ENCODE measurements at places on chromosomes 4 and X. TPM values are rescaled to one million over a fixed set of nuclear protein-coding genes. Genes with fewer than 3 reads are reported as not detected.

DNA sequence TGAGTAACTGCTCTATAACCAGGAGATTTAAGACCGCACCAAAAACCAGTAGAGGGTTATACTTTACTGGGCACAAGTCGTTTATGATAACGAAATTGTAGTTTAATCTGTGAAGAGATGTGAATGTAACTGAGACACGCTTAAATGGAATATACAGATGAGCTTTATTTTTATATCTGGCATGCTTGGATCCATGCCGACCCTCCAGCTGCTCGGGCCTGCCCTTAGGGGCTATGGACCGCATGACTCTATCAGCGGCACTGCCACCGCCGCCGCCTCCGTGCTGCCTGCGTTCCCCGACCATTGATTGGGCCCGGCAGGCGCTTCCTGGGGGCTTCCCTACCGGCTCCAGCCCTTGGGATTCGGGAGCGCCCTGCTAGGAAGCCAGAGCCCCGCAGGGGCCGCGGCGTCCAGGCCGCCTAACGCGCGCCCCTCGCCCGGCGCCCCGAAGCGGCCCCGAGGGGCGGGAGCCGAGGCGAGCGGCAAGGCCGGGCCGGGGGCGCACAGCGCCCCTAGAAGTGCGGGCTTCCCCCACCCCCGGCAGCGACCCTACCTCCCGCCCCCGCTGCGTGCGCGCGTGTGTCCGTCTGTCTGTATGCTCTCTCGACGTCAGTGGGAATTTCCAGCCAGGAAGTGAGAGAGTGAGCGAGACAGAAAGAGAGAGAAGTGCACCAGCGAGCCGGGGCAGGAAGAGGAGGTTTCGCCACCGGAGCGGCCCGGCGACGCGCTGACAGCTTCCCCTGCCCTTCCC lies at the start of gene NFKB1:
NFKB1 (plus strand) TSS at position 664 of the 751 bp plus-strand sequence. CDS start 24,160 bp downstream, outside the sequence.
- peak; percentile 79 for DNase-seq
- peak within 1 kb of the TSS; percentile 92 for H3K4me3 ChIP-seq
- peaks cover 24% of the 10 kb centered on the region for H3K4me1 ChIP-seq
- peaks cover 7% of the 10 kb centered on the region for H3K36me3 ChIP-seq
- peak within 1 kb of the TSS; percentile 98 for H3K27ac ChIP-seq

DNA sequence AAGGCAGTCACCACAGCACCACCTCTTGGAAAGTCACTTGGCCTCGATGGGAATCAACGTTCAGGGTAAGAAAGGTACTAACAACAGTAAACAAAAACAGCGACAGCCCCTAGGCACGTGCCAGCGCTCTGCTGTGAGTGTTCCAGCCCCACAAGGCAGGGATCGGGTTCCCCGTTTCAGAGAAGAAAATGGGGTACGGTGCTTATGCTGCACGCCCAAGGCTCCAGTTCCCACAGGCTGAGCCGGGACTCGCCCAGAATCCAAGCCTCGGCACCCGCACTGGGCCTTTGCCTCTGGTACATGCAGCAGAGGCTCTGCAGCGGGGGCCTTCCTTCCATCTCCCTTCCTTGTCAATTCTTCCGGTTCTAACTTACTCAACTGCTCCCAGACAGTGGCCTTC lies 37.3 kb downstream of the WDR1 start:
- no peak for DNase-seq
- peaks cover 5% of the 10 kb centered on the region for H3K4me1 ChIP-seq
- no peaks in the 10 kb centered on the region for H3K36me3 ChIP-seq
- no peak overlapping the region for H3K27ac ChIP-seq

DNA sequence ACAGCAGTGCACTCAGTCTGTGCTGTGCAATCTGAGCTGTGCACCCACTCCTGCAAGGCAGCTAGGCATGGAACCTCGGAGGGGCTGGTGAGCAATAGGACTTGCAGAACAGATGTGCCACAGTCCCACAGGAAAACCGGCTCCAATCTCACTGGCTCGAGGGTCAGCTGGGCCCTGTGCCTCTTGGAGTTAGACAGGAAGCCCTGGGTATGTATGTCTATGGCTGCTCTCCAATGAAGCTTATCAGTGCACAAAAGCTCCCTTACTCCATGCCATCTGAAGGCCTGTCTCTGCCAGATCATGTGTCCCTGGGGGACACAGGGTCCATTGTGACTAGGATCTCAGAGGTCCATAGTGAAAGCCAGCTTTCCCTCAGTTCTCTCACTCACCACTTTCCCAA lies 335.8 kb downstream of the SH3BGRL start:
- no peaks in the 10 kb centered on the region for H3K27me3 ChIP-seq
- no peak overlapping the region for H3K27ac ChIP-seq
- DNase-seq = no peak
- no peaks in the 10 kb centered on the region for H3K4me1 ChIP-seq
- no peaks in the 10 kb centered on the region for H3K36me3 ChIP-seq

- no peaks in the 10 kb centered on the region for H3K36me3 ChIP-seq
- no peaks in the 10 kb centered on the region for H3K27me3 ChIP-seq
- H3K4me3 ChIP-seq = no peak overlapping the region
- DNase-seq = no peak
- H3K4me1 ChIP-seq = no peaks in the 10 kb centered on the region
Measured at GRCh38 chr4:179530958-179531357, 2088.7 kb upstream of the AGA start.

DNA sequence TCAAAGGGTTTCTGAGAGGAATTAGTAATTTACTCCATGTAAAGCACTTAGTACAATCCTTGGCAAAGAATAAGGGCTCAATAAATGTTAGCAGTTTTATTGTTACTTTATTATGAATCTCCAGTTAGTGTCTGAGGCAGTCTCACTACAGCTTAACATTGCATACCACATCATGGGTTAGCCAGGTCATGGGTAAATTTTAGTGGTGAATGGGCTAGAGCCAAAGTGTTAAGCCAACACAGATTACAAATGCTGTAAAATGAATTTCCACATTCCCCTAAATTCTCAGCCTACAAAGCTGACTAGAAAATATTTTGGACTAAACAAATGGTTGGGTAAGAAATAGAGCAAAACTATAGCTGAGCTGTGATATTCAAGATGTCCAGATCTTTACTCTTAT lies 72.4 kb downstream of the NRK start:
- H3K27ac ChIP-seq = no peak overlapping the region
- H3K36me3 ChIP-seq = no peaks in the 10 kb centered on the region
- no peak for DNase-seq
- no peaks in the 10 kb centered on the region for H3K4me1 ChIP-seq

DNA sequence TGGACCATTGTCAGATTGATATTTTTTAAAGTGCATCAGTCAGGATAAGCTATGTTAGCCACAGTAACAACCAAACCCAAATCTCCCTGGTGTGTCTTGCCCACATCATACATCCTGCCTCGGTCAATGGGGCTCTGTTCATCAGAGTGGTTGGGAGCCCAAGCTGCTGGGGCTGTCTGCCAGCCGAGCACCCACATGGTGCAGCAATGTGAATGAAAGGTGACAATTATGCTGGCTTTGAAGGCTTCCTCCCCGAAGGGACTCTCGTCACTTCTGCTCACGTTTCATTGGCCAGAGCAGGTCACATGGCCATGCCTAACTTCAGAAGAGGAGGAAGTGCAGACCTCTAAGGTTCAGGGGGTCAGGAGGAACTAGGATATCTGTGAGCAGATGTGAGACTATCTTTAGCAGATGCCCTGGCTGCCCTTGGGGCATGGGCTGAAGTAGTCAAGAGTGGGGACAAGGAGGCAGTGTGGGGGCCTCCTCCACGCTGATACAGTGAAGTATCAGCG lies 1.3 kb upstream of the JAKMIP1 start:
- H3K4me1 ChIP-seq = peaks cover 20% of the 10 kb centered on the region
- DNase-seq = no peak
- H3K4me3 ChIP-seq = peak overlapping the region; percentile 92
- peaks cover 13% of the 10 kb centered on the region for H3K27me3 ChIP-seq
- peaks cover 8% of the 10 kb centered on the region for H3K36me3 ChIP-seq

DNA sequence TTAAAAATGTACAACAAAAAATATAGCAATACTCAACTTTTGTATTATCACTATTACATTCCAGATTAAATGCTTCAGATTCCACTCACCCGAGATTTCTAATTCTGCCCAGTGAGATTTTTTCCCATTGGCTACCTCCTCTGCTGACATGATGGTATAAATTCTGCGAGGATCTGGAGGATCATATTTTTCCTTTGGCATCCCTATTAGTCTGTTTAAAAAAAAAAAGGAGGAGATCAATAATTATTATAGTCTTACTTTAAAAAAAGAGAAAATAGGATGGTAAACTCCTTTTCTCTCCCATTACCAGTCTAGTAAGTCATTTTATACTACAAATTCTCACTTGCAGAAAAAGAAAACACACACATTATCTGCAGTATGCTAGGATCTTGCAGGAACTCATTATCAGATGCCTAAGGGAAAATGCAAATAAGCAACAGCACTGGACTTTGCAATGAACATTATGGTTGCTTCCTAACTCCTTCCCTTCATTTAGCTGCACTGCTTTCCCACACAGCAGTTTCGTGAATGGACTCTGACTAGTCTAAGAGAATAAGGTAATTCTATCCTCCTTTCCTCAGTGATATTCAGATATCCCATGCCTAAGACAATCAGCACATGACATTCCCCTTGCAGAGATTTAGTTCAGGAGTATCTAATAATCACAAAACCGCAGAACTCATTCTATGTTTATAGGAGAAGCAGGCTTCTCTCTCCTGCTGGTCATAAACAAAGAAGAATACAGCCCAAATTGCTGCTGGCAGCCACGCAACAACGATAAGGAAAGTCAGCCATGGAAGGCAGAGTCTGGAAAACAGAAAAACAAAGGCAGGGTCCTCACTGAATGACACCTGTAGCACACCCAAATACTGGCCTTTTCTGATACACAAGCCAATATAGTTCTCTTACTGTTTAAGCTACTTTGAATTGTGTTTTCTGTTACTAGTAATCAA lies 42.7 kb downstream of the CNOT6L start:
- H3K4me3 ChIP-seq = peak overlapping the region; percentile 3
- no peak for DNase-seq
- no peaks in the 10 kb centered on the region for H3K27me3 ChIP-seq
- no peaks in the 10 kb centered on the region for H3K36me3 ChIP-seq
- H3K27ac ChIP-seq = peak overlapping the region; percentile 73
- peaks cover 24% of the 10 kb centered on the region for H3K4me1 ChIP-seq

- DNase-seq = no peak
- H3K36me3 ChIP-seq = peaks cover 3% of the 10 kb centered on the region
- peaks cover 20% of the 10 kb centered on the region for H3K4me1 ChIP-seq
Measured at GRCh38 chr4:145061318-145061920, 36.6 kb downstream of the ANAPC10 start.

DNA sequence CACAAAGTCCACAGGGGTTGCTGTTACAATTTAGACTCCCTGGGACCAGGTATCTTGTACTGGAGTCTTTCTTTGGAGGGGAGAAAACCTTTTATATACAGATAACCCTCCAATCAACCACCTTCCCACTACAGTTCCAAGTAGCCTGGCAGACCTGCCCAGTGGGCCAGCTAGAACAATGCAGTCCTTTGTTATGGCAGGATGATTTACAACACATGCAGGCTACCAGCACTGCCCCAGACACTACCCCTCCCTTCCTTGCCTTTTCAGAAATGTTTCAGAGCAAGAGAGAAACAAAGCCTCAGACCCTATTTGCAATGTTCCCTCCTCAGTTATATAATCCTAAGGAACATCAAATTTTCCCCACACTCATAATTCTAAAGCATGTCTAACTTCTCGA lies 11.1 kb downstream of the RASL11B start:
- no peaks in the 10 kb centered on the region for H3K27me3 ChIP-seq
- peak overlapping the region; percentile 24 for H3K27ac ChIP-seq
- peaks cover 2% of the 10 kb centered on the region for H3K36me3 ChIP-seq
- no peak for DNase-seq
- H3K4me3 ChIP-seq = no peak overlapping the region
- peaks cover 6% of the 10 kb centered on the region for H3K4me1 ChIP-seq

DNA sequence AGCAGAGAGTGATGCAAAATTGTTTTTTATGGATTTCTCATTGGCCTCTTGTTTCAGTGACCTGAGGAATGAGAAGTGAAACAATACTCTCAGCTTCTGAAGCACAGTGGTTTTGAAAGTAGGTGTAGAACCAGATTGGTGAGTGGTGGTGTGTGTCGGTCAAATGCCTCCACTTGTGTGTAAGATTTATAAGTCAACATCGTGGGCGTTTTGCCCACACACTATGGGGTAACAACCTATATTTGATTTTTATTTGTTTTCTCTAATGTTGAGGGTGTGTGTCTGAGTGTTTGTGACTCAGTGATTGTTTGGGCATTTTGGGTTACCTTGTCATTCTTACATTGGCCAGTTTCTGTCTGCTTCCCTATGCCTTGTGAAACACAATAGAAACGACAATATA lies 23.3 kb downstream of the ADGRL3 start:
- H3K27me3 ChIP-seq = no peaks in the 10 kb centered on the region
- DNase-seq = no peak
- no peaks in the 10 kb centered on the region for H3K4me1 ChIP-seq
- H3K4me3 ChIP-seq = no peak overlapping the region
- H3K36me3 ChIP-seq = no peaks in the 10 kb centered on the region
- no peak overlapping the region for H3K27ac ChIP-seq

DNA sequence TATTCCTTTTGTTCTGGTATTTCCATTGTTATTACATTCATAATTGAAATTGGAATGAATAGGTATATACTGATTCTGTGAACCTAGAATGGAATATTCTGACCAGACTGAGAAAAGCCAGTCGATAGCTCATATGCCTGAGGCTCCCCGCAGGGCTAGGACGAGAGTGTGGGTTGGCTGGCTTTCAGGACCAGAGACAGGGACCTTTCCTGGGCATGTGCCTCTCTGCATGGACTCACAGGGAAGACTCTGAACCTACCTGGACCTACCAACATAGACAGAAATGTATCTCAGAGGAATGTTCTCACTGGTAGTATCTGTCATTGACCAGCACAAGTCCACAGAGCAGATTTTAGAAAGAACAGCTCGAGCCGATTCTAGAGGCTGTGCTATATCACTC lies 214.6 kb downstream of the FRMPD4 start:
- peaks cover 2% of the 10 kb centered on the region for H3K4me1 ChIP-seq
- H3K27me3 ChIP-seq = no peaks in the 10 kb centered on the region
- H3K27ac ChIP-seq = no peak overlapping the region

- peak overlapping the region; percentile 94 for H3K4me3 ChIP-seq
- no peak for DNase-seq
- H3K27me3 ChIP-seq = no peaks in the 10 kb centered on the region
- H3K4me1 ChIP-seq = peaks cover 27% of the 10 kb centered on the region
- H3K36me3 ChIP-seq = no peaks in the 10 kb centered on the region
- peak overlapping the region; percentile 94 for H3K27ac ChIP-seq
Measured at GRCh38 chr4:153154007-153154975, 50.0 kb upstream of the TRIM2 start.

DNA sequence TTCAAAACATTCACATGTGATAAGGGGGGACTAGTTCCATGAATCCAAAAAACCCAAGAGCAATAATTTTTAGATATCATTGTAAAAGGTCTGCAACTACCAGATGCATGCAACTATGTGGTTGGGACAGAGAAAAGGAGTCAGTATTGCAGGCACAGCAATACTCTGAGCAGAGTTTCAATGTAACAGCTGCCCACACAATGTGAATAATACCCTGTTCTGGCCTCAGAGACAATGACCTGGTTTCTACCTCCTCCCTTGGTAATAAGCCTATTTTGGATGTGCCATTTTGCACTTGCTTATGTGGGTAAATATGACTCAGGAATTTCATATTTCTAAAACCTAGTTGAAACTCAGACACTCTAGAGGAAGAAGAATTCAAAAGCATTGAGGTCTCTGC lies 194.8 kb upstream of the RASGEF1B start:
- no peak for DNase-seq
- H3K27ac ChIP-seq = no peak overlapping the region
- H3K36me3 ChIP-seq = no peaks in the 10 kb centered on the region

GRCh38 chrX:132741689-132742088 lies 216.7 kb downstream of the HS6ST2 start:
- no peak overlapping the region for H3K27ac ChIP-seq
- H3K4me1 ChIP-seq = peaks cover 2% of the 10 kb centered on the region
- H3K4me3 ChIP-seq = no peak overlapping the region

The BCAP31 gene
- total RNA-seq = 101 TPM

The CTAG2 gene
- not detected for total RNA-seq

The MAGIX gene
- 1.1 TPM for total RNA-seq

The PABPC5 gene
- not detected for total RNA-seq

The ERVMER34-1 gene
- total RNA-seq = not detected

The CT45A2 gene
- not detected for total RNA-seq

The CENPE gene
- 4.3 TPM for total RNA-seq

The CHRNA9 gene
- not detected for total RNA-seq

Measured in T-helper 17 cell (primary cell).